ENCODE measurements at places on chromosomes 1 and 21.

DNA sequence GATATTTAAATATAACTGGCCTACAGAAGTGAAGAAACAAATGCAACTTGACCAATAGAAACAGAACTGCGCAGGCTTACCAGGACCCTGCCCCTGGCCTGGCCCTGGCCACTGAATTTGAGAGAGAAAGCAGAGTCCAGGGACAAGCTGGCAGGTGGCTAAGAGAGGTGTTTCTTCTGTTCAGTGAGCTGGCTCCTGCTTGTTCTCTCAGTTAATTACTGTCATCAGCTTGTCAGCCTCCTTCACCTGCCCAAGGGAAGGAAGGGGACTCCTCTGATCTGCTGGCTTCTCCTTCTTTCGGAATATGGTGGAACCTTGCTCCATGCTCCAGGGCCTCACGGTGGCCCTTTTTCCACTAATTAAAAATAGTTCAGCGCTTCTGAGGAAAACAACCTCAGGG lies 388.4 kb downstream of the DISC1 start:
- no peak for DNase-seq

DNA sequence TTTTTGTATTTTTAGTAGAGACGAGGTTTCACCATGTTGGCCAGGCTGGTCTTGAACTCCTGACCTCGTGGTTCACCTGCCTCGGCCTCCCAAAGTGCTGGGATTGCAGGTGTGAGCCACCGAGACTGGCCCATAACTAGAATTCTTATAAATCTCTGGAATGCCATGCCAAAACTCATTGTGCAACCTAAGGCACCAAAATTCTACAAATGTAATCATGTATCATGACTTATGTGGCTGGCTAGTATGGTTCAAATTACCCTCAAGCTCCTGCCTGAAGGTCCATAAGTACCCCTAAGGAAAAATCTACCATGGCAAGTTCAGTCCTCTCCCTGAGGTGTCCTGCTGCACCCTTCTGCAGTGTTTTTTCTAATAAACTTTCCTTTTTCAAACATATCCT lies 63.8 kb upstream of the CSF1 start:
- DNase-seq, result no peak

DNA sequence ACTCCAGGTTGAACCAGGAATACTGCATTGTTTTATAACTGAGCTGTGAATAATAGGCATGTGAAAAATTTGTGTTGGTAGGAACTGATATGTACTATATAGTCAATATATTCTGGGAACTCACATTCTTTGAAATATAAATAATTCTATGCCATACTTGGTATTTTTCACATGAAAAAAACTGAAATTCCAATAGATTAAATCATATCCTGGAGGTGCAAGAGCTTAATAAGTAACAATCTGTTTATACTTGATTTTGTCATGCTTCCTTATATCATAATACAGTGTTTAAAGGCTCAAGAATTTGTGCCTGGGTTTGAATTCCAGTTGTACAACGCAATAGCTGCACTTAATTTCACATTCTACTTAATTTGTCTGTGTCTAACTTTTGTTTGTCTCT lies 387.0 kb downstream of the USP25 start:
- DNase-seq, result no peak

DNA sequence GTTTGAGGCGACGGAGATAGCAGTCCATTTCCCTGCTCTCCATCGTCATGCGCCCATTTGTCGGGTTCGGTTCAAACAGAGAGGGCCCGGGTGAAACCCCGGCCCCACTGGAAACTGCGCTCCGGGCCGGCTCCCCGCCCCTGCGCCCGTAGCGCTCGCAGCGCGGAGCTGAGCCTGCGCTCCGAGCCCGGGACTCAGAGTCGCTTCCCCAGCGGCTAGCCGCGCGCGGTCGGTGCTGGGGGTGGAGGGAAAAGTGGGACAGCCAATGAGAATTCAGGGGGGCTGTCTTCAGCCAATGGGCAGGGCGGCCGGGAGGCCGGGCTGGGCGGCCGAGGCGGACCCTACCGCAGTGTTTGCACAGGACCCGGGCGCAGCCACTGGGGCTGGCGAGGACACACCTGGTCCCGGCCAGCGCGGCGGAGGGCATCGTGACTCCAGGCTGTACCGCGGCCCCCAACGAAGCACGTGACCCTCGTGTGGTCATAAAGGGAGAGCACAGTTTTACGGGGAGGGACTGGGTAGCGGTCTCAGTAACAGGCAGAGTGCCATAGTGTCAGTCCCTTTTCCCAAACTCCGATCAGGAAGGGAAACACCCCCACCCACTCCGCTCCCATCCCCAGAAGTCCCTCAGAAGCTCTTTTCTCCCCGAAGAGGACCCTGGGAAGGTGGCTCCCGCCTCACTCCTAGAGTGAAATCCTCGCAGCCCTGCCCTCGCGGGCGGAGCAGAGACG lies at the start of gene INKA2:
TSS of gene INKA2 (minus strand) at position 202 of the 731 bp plus-strand sequence. CDS start at position 49, 153 bp downstream.
- DNase-seq, result peak; percentile 25

DNA sequence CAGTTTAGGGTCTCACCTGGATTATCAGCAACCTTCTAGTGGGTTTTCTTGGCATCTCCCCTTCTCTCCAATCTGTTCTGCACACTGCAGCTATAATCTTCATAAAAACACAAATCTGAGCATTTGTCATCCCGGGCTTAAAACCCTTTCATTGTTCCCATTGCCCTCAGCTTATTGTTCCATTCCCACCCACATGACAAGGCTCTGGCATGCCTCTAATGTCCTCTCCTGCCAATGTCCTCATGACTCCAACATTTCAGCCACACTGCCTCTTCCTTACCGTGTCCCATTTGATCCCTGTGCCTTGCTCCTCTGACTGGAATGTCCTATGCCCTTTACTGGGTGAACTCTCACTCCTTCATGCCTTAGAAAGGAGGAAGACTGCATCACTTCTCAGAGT lies 7.5 kb upstream of the DPH2 start:
- no peak for DNase-seq

DNA sequence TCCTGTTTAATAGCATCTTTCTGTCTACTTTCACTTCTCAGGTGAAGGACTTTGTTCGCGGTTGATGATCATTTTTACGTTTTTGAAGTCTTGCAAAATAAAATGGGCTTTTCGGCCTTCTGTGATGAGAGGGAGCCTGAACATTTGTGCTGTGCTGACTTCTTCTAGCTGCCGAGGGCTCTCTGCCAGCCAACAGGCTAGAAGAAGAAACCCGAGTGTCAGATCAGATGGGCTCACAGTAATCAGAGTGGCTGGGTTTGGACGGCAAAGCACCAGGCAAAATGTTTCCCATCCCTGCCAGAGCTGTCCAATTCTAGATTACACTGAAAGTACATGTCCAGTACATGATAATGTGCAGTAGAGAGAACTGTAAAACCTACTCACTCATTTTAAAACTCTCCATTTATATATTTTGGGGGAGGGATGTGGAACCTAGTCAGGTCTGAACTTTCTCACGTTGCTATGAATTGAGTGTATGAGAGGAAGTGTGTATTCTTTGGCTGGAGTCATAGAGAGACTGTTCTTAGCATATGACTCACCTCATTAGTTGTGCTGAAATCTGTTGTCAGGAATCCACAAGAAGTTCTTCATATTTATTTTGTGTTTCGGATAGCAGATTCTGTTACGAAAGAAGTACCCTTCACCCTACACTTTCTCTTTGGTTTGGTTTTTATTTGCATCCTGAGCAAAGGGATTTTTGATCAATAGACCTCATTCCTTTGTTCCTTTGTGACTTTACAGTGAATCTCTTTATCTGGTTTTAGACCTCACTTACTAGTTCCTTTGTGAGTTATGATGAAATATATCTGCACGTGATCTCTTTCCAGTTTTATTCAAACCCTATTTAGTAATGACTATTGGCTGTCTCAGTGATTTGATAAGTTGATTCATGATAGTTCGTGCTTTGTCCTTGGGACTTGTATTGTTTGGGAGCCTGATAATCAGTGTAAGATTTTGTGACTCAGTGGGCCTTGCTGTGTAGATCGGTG lies 4.8 kb downstream of the ATP1A1 start:
- peak; percentile 66 for DNase-seq

- DNase-seq, result no peak
Measured at GRCh38 chr1:40344597-40344996, 27.5 kb upstream of the COL9A2 start.

- no peak for DNase-seq
Measured at GRCh38 chr21:29193072-29193471, 62.6 kb downstream of the MAP3K7CL start.

- DNase-seq, result no peak
Measured at GRCh38 chr21:26473471-26473870, 99.6 kb downstream of the CYYR1 start.

- no peak for DNase-seq
Measured at GRCh38 chr1:89844241-89844807, 23.5 kb downstream of the LRRC8D start.

DNA sequence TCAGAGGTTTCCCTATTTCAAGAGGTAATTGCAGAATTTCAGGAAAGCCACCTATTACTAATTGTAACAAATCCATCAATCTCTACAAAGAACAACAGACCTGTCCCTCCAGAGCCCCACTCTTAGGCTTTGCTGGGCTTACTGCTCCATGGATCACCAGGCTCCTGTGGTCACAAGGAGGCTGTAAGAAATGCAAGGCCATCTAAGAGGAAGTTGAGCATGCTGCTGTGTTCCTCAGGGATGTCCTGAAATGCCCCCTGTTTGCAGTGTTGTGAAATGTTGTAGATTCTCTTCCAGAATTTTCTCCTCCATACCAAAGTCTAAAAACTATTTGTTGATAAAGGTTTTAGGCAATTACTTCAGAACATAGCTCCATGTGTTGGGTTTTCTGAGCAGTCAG lies 24.4 kb upstream of the DUSP23 start:
- no peak for DNase-seq

DNA sequence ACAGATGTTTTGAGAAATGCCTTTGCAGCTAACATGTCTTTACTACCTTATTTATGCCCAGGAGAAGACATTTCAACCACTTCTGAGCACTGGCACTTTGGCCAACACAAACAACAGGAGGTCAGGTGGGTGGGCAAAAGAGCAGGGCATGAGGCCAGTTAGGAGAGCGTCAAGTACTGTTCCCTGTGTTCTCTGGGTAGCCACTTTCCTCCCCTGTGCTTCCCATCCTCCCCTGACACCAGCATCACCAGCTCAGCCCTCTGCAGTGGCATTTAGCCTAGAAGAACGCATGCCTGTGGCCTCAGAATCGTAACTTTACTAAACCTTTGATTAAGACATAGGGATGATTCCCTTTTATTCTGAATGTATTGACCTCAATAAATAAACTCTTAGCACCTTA lies 18.3 kb downstream of the BTG2 start:
- no peak for DNase-seq

- no peak for DNase-seq
Measured at GRCh38 chr1:27015260-27015659, 2.6 kb upstream of the TENT5B start.

DNA sequence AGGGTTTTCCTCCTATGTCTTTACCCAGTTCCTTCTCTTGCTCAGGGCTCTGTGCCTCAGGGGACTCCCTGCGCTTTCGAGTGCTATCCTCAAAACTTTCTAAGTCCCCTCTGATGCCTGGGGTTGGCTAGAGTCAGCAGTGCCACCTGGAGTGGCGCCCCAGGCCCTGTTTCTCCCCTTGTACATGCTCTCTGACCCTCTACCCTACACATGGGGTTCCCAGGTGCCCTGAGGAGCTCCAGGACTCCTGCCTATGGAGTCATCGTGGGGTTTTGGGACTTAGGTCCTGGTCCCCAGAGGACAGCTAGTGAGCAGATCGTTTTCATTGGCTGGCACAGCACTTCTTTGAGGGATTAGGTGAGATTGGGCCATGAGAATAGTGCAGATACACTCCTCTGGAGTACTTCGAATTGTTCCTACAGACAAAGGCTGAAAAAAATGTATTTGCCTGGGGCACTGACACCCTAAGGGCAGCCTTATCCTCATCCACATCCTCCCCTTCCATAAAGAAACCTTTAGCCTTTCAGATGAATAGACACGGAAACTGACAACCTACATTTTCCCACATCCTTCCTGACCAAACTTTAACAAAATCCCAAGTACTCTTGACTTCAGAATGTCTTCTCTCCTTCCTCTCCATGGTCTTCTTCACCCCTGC lies 41.5 kb downstream of the LGR6 start:
- no peak for DNase-seq

DNA sequence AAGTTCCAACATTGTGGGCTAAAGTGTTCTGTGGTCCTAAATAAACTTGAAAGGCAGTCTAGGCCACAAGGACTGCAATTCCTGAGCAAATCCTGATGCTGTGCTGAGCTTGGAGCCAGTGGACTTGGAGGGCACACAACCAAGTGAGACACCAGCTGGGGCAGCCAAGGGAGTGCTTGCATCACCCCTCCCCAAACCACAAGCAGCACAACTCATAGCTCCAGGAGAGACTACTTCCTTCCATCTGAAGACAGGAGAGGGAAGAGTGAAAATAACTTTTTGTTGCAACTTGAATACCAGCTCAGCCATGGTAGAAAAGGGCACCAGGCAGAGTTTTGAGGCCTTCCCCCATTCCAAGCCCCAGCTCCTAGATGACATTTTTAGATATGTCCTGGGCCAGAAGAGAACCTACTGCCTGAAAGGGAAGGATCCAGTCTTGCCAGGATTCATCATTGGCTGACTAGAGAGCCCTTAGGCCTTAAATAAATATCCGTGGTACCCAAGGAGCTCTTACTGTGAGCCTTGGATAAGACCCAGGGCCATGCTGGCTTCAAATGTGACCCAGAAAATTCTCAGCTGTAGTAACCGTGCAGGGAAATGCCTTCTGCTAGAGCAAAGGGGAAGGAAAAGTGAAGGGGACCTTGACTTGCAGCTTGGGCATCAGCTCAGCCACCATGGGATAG lies 35.4 kb upstream of the LRRC8B start:
- no peak for DNase-seq

GRCh38 chr1:170720661-170721060 lies 56.7 kb downstream of the PRRX1 start:
- DNase-seq, result no peak

- no peak for DNase-seq
Measured at GRCh38 chr1:43585557-43585956, 54.9 kb downstream of the PTPRF start.

DNA sequence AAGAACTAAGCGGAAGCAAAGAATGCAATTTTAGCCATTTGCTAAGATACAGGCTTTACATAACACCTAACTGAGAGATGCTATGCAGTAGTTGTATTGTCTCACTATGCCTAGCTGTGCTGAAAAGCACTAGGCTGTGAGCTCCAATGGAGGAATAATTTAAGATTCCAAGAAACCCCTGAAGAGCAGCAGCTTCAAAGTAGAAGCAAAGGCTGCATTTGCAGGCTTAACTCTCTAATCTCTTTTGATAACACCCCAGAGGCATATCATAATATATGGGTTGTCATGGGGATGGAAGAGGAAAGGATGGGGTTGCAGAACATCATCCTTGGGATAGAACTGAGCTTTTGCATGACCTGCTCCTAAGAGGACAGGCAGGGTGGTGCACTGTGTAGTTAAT lies 102.0 kb downstream of the ERG start:
- no peak for DNase-seq

- DNase-seq, result no peak
Measured at GRCh38 chr1:75522389-75522788, 88.5 kb downstream of the SLC44A5 start.

DNA sequence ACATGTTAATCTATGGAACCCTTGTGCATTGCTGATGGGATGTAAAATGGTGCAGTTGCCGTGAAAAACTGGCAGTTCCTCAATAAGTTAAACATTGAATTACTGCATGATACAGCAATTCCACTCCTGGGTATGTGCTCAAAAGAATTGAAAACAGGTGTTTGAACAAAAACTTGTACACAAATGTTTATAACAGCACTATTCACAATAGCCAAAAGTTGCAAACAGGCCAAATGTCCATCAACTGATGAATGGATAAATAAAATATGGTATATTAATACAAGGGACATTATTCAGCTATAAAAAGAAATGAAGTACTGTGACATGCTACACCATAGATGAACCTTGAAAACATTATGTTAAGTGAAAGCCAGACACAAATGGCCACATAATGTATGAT lies 17.7 kb upstream of the SRSF10 start:
- DNase-seq, result no peak

- no peak for DNase-seq
Measured at GRCh38 chr1:78375996-78376395, 114.8 kb upstream of the PTGFR start.

Data from LNCaP clone FGC (cell line).